ENCODE measurements at places on chromosomes 5 and 9.

- no peak for DNase-seq
These were observed 91.5 kb downstream of the ADAMTS2 start for GRCh38 chr5:179253730-179254129.

DNA sequence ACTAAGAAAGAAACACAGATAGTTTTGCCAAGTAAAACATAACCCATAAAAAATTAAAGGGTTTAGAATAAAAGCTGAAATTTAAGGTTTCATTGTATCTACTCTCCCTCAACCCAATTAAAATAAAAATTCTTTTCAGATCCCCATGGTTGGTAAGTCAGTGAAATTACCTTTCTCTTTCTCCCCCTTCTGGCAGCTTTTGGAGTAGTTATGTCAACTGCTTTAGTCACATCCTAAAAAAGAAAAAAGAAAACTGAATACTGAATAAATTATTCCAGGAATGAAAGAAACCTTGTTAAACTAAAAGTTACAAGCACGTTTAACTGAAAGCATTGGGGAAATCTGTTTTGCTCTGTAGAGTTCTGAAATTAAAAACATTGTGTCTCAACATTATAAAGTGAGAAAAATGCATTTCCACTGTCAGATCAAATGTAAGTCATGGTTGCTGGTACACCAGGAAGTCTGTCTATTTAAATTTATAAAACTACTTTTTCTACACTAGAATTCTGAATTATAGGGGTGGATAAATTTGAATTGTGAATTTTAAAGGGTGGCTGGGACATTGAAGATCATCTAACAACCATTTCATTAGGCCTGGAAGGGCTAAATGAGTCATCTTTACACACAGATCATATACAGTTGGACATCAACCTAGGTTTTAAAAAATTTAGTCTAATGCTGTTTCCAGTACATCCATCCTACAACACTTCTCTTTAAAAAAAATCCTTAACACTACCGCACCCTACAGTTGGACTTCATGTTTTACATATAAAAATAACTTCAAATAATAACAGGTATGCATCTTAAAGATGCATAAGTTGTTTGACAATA is 24.7 kb downstream of the PSIP1 start:
- no peak for DNase-seq

DNA sequence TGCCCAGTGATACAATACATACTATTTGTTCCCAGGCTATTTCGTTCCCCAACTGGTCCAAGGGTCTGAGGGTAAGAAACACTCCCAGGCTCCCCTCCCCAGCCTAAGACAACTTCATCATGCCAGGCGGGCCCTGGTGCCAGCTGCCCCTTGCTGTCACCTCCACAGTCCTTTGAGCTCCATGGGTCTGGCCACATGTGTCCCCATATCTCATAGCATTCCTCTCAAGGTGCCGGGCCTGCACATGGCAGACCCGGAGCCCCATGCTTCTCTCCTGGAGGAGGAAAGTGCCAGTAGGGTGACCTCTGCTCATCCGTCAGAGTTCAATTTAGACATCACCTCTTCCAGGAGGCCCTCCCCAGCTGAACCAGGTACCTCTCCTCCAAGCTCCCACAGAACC is 120.5 kb downstream of the C5orf15 start:
- DNase-seq = no peak

DNA sequence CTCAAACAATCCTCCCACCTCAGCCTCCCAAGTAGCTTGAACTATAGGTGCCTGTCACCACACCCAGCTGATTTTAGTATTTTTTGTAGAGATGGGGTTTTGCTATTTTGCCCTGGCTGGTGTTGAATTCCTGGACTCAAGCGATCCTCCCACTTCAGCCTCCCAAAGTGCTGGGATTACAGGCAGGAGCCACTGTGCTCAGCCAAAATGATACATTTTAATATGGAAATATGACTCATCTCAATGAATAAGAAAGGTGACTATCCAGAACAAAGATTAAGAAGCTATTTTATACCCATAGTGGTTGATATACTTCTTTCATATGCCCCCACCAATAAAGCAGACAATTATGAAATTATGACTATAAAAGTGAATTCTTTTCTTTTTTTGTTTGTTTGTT is 166.2 kb downstream of the NFIB start:
- DNase-seq = no peak

DNA sequence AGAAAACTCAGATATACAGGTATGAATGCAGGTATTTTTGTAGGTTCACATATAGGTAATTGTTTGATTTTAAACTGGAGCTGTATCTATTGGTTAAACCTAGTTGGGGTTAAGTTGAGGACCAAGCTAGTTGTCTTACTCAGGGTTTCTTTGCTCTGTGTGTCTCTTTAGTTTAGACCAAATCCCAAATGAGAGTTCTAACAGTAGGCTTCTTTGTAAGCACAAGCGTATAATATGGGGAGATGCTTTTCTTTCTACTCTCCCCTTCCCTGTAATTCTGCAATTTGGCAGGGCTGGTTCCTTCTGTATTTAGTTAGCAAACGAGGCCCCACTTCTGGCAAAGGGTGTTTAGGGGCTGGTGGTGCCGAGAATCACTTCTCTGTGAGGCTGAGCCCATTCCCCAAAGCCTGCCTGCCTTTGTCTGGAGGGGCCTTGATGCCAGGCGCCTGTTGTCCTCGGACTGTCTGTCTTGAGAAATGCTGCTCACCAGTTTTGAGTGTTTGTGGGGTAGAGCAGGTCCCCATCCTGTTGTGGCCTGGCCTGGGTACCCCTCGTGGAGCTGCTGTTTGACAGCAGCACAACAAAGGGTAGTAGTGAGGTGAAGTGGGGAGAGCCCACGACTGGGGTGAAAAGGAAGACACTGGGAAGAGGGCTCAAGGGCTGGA is 259.3 kb downstream of the FANCC start:
- DNase-seq = no peak

GRCh38 chr9:126223798-126224531 is 102.7 kb upstream of the MVB12B start:
- no peak for DNase-seq

GRCh38 chr9:122315534-122315933 is 50.9 kb downstream of the MRRF start:
- DNase-seq = no peak

- DNase-seq = no peak
These were observed 66.4 kb downstream of the NFIB start for GRCh38 chr9:14247577-14247976.

DNA sequence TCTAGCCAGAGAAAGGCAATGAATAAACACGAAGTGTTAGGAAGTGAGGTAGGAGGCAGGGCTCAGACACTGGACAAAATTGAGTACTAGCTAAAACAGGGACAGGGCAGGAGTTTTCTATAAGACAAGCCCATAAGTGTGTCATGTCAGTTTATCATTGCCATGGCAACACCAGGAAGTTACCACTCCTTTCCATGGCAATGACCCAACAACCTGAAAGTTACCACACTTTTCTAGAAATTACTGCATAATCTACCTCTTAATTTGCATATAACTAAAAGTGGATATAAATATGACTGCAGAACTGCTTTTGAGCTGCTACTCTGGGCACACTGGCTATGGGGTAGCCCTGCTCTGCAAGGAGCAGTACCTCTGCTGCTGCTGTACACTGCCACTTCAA is 442.5 kb upstream of the COX7C start:
- no peak for DNase-seq

DNA sequence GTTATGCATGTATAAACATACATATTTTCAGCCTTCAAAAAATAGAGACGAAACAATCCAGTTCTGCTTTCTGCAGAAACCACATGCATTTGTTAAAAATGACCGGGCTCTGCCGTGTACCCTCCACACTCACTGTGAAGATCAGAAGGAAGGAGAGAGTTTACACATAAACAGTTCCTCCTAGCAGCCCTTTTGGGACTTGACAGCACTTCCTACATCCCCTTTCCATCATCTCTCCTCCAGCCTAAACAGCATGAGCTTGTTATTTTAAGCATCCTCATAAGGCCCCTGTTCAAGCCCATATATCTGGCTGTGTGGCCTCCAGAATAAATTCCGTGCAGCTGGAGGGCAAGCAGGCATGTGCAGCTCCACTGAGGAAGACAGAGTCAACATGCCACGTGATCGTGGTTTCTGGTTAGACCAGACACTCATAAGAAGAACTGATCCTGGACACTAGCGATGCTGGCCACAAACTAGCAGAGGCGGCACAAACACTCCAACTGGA is 42.2 kb downstream of the NIPAL4 start:
- DNase-seq = no peak

DNA sequence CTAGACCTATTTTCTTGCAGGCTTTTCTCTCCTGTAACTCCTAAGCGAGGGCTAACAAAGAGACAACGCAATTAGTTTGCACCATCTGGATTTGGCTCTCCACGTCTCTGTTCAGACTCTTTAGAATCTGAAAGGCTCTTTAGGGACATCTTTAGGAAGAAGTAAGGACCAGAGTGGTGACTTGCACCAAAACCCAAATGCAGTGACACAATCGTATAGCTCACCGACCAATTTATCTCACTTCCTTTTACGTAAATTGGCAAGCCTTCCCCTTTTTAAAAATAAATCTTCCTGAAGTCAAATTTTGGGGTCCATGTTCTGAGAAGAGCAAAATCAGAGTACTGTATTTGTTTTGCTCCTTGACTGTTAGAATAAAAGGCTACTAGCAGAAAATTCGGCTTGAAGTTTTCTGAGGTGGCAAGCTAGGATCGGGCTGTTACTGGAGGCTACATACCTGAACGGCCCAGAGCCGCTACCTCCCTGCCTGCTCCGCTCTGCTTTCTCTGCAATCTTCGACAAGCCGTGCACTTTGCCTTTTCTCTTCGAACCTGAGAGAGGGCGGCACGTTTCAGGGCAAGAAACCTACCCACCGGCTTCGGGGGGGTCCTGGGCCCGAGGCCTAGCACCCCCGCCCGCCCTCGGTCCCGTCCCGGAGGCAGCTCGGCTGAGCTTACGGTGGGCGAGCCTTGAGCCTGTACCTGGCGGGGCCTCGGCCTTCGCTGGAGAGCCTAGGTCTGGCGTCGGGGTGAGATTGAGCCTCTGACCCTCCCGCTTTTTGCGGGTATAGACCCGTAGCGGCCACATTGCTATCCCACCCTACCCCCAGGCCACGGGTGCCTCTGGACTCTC is 537 bp downstream of the MEIKIN start:
- DNase-seq = no peak

- DNase-seq = no peak
These were observed 82.1 kb downstream of the C9orf152 start for GRCh38 chr9:110125763-110126351.

DNA sequence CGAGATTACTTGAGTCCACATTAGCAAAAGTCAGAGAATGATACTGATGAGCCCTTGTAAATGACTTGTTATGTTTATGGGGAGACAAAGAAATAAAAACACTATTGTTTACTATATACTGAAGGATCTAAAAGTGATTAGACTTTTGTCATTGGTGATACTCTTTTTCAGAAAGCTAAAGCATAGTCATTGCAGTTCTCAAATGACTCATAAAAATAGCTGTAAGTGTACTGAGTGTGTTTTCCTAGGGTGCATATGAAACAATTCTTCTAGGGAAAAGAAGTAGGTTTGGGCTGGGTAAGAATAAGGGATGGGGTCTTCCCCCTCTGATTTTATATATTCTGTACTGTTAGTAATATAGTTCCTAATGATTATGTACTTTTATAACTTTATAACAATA is 32.6 kb downstream of the WDR36 start:
- DNase-seq = no peak

DNA sequence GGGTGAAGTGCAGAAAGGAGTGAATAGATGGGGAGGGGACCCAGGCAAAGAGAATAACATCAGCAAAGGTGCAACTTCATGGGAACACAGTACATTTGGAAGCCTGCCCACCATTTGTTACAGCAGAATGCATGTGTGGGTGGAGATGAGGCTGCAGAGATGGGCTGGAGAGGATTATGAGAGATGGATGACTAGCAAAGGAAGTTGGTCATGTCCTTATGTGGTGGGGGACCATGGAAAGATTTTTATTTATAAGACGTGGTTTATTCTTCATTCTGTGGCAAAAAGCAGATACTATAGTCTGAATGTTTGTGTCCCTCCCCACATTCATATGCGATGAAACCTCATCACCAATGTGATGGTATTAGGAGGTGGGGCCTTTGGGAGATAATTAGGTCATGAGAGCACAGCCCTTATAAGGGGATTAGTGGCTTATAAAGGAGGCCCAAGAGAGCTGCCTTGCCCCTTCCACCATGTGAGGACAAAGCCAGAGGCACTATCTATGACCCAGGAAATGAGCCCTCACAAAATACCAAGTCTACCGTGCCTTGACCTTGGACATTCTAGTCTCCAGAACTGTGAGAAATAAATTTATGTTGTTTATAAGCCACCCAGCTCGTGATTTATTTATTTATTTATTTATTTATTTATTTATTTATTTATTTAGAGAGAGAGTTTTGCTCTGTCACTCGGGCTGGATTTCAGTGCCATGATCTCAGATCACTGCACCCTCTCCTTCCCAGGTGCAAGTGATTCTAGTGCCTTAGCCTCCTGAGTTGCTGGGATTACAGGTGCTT is 483.7 kb downstream of the RAB3C start:
- no peak for DNase-seq

DNA sequence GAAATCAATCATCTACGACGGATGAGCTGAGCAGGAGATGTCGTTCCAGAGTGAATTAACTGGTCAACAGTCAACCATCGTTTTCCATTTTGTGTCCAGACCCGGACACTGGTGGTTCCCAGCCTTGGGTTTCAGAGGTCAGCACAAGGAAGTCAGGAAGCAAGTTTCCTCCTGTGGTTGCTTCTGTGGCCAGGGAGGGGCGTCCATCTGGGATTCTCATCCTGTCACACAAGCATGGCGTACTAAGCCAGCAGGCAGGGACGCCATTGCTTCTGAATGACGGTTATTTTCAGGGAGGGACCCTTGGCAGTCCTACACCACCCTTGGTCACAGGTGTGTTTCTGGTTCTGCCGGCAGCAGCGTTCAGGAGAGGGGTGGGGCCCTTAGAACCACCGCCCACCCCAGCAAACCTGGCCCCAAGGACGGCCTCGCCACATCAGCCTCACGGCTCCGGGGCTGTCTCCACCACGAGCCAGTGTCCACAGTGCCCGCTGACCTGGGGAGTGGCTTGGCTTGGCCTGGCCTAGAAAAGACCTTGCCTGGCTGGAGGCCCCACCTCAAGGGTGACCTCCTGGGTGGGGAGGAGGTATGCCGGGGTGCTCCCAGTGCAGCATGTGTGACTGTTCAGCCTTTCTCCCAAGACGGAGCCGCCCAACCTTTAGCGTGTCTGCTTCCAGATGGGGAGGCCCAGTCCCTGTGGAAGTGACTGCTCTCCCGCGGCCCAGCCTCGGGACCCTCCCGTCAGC is 25.2 kb downstream of the NDUFS6 start:
- DNase-seq = no peak

- no peak for DNase-seq
These were observed 8.7 kb upstream of the CDKN2AIPNL start for GRCh38 chr5:134420343-134420742.

GRCh38 chr9:2904242-2904930 is 60.5 kb upstream of the PUM3 start:
- no peak for DNase-seq
